NCI-H187 (cell line): ENCODE measurements at places on chromosomes 5 and 9.

DNA sequence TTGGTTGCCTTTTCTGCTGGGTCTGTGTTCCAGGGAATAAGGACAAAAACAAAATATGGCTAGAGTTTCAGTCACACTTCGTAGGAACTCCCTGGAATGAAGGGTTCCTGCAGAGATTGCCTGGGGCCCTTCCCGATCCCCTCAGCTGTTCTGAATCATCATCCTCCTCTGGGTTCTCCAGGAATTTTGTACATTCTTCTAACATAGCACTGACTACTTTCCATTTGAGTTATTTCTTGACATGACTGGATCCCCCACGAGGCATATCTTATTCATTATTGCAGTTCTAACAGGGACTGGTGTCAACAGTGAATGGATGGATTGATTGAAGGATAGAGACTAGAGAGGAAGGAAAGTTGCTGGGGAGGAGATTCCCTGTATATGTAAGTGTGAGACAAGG lies 49.2 kb upstream of the TNC start:
- no peak for DNase-seq

- DNase-seq, result no peak
Observed at GRCh38 chr5:75513841-75514240, 2.1 kb downstream of the POLK start.

DNA sequence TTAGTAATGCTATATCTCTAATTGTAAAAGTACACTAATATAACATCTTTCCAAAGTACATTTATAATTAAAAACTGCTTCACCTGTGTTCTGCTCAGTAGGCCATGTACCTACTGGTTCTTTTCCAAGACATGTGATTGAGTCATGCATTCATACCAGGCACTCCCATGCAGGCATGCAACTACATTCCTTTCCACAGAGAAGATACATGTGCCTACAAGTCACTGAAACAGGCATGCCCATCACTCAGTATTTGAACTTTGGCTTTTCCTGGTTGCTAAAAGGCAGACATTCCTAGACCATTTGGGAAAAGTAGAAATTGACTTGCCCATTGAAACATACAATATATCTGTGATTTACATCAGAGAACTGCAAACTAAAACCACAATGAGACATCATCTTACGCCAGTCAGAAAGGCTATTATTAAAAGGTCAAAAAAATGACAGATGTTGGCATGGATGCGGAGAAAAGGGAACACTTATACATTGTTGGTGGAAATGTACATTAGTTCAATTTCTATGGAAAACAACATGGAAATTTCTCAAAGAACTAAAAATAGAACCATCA lies 148.3 kb upstream of the MOCS2 start:
- no peak for DNase-seq

DNA sequence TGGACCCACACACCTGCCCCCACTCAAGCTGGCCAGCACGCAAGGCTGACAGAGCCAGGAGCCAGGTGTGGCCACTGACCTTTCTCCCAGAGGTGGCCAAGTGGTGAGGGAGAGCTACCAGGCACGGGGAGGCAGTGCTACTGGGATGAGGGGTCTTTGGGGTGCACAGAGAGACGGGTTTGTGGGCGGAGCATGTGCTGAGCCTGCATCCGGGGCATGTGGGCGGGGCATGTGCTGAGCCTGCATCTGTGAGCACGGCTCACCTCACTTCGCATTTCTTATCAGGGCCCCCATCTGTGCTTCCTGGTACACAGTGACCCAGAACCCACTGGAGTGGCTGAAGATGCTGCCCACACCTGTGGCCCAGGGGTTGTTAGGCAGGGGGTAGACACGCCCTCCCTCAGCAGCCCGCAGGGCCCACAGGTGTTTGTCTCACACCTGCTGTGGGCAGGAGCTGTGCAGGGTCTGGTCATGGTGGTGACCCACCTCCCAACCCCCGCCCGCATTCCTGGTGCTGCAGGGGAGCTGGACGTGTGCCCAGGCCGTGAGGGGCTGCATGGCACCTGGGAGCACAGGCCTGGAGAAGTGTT lies 21.5 kb downstream of the CCDC187 start:
- no peak for DNase-seq

DNA sequence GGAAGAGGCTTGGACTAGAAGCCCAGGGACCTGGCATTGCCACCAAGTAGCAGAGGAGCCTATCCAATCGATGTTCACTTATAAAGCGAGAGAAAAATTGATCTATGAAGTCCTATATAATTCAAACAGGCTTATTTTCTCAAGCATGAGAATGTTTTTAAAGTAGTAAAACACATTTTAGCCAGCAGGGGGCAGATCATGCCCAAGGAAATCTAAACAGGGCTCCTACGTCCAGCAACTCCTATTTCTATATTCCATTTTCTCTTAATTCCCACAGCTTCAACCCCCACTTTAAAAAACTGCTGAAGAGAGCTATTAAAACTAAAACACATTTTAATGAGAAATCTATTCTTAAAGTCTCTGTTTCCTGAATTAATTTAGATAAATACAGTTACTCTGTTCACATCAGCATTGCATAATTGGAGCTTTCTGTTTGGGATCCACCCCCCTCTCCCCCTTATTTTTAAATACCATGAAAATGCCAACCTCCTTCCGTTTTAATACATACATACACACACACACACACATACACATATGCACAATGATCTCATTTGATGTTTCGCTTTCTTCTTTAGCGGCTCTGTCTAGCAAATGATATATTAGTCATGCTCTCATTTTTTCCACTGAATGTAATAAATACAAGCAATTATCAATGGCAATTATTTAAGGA lies 144.9 kb downstream of the MYO10 start:
- DNase-seq, result peak; percentile 53

GRCh38 chr5:43569236-43569746 lies 12.4 kb upstream of the PAIP1 start:
- no peak for DNase-seq

DNA sequence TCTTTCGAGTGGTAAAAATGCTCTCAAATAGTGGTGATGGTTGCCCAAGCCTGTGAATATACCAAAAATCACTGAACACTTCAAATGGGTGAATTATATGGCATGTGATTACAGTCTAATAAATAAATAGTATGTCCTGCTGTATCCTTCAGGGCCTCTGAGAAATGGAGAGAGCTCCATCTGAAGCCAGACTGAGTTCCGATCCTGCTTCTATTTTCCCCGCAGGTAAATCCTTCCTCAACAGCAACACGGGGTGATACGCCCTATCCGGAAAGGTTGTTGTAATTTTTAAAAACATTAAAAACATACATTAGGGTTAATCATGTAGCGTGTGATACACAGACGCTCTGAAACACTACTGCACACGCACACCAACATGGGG lies 695 bp upstream of the SNAPC3 start:
- no peak for DNase-seq

DNA sequence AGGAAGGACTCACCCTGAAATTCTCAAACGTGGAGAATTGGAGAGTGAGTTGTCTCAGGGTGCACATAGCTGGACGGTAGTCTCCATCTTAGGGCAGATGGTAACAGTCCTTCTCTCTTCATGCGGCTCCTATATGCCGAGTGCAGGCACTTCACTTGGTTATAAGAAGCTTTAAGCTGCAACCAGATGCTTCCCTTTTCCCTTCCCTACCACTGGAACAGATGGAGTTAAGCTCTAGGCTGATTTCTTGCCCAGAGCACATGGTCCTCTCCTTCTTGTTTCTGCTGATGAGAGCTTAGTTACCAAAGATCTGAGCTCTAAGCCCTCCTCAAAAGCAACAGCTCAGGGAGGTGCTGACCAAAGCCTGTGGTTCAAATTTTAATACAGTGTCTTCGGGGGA lies 355.7 kb downstream of the ARHGEF28 start:
- DNase-seq, result no peak

DNA sequence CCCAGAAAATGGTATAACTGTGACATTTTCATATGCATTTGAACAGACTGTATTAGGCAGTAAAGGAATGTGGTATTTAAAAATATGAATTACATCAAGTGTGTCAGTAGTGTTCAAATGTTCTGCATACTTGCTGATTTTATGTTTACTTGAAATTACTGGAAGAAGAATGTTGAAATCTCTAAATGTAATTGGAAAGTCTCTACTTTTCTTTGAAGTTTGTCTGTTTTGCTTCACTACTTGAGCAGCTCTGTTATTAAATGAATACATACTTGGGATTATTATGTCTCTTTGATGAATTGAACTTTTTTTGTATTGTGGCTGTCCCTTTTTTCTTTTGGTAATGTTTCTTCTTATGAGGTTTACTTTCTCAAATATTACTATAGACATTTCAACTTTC lies 205.6 kb downstream of the TAF11L14 start:
- DNase-seq, result no peak

- no peak for DNase-seq
Observed at GRCh38 chr9:133711428-133712220, 26.5 kb downstream of the SARDH start.

GRCh38 chr9:114027159-114027862 lies 50.8 kb downstream of the AMBP start:
- DNase-seq, result no peak

- no peak for DNase-seq
Observed at GRCh38 chr9:78144663-78145377, 91.1 kb upstream of the CEP78 start.

DNA sequence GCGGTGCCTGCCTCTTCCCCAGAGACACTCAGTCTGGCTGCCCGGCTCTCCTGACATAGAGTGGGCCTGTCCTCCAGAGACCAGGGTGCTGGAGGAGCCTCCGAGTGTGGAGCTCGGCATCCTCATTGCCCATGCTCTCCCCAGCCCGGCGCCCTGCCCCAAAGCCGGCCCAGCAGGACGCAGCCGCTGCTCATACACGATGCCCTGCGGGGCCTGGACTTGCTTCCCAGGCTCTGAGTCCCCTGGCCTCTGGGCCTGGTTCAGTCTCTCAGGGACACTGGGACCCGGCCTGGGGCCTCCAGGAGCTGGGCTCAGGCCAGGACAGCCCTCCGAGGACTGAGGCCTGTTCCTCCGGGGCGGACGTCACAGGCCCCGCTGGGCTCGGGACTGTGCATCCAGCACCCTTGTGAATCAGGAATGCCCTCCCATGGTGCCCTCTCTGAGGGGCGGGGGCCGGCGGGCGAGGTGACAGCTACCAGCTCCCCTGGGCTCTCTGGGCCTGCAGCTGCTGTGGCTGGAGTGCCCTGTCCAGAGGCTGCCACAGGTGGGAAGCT lies 23.2 kb downstream of the TPPP start:
- DNase-seq, result no peak

- DNase-seq, result no peak
Observed at GRCh38 chr5:69450116-69450515, 35.2 kb downstream of the MARVELD2 start.

DNA sequence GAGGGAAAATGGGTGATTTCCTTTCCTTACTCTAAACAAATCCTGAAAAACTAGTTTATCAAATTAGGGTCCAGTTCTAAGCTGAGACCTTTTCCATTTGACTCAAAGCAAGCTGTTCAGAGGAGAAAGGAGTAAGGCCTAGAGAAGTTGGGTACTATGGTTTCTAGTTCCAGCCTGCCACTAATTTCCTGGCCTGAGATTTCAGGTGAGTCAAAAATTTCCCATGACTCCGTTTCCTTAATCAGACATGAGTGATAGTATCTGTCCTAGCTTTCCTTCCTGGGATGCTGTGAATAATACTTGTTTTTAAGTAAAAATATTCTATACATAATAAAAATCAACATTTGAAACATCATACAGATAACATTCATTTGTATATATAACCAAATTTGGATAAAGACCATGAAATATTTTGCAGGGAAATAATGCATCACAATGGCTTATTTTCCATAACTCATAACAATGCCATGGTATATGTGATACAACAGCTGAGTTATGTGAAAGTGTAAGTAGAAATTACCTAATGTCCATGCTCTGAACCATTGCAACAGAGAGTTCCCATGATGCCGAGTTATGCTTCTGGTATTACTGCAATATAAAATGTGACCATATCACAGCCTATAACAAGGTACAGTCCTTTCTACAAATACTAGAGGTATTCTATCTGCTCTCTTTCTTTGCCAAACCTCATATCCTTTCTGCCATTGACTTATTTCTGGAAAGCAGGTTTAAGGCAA lies 142.7 kb downstream of the MLLT3 start:
- DNase-seq, result no peak

GRCh38 chr9:35452481-35452880 lies 37.4 kb upstream of the RUSC2 start:
- no peak for DNase-seq

- no peak for DNase-seq
Observed at GRCh38 chr9:86470326-86470725, 116.1 kb upstream of the TUT7 start.

- DNase-seq, result no peak
Observed at GRCh38 chr9:127470662-127471061, 19.4 kb downstream of the LRSAM1 start.

GRCh38 chr9:89808076-89808755 lies 203.4 kb downstream of the GADD45G start:
- peak; percentile 26 for DNase-seq

DNA sequence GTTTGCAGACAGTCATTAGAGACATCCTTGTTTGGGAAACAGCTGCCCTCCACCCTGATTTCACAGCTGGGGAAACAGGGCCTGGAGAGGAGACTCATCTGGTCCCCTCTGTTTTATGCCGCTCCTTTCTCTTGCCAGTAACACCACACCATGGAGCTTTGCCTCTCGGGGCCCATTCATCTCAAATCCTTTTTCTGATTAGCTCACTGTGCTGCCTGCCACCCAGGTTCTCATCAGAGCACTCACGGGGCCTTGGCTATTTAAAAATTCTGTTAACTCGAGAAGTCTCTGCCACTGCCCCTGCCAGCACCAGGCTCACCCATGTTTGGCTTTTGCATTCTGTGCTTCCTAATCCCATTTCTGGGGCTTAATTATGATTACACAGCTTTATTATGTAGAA lies 36.8 kb upstream of the C5orf58 start:
- no peak for DNase-seq

DNA sequence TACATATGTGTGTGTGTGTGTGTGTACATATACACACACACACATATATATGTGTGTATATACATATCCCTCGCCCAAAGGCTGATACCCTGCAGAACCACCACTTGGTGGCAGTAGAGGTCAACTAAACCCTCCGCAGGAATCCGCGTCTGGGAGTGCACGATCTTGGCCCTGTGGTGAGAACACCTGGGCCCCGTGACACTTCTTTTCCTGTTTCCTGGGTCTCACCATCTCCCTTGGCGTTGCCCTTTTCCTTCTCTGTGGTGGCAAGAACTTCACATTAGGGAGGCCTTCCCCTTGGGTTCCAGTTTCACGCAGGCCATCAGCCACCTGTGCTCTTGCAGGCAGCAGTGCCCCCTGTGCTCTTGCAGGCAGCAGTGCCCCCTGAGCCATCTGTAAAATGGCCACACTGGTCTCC lies 8.2 kb downstream of the IL9 start:
- DNase-seq, result peak; percentile 42

GRCh38 chr9:133773889-133774655 lies 35.9 kb upstream of the SARDH start:
- no peak for DNase-seq

DNA sequence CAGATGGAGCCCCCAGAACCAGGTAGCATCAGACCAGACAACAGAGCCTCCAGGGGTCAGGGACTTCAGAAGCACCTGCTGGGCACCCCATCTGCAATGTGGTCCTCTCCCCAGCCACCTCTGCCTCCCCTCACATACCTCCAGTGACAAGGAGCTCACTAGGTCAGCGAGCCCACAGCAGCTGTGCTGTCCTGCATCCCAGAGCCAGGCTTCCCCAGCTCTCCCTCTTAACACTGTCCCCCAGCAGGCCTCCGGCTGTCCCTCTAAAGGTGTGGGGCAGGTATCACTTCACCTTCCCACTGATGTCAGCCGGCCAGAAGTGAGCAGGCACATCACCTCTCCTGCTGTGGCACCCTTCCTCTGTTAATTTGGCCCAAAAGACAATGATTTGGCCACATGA lies 83.6 kb downstream of the LMX1B start:
- no peak for DNase-seq
